ENCODE measurements at places on chromosomes 12 and 14.

- no peak for DNase-seq
Observed at GRCh38 chr12:53994264-53995001, 5.5 kb upstream of the HOXC9 start.

GRCh38 chr12:130266751-130267150 lies 70.9 kb upstream of the PIWIL1 start:
- no peak for DNase-seq

DNA sequence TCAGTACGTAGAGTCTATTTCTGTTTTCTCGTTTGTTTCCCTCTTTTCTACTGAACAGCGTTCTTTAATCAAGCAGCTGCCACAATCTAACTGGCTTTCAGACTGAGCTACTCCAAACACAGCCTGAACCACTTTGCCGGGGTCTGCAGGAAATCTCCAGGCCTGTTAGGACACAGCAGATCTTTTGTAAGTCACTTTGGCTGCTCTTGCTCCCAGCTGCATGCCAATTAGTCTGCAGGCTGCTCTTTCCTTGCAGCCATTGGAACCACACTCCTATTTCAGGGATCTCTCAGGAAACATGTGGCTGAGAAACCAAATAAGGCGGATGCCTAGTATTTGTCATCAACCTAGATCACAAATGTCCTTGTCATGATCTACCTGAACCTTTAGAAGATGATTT lies 73.6 kb downstream of the TMTC1 start:
- no peak for DNase-seq

- DNase-seq = peak; percentile 72
Observed at GRCh38 chr14:64823305-64823861, 56.3 kb downstream of the SPTB start.

DNA sequence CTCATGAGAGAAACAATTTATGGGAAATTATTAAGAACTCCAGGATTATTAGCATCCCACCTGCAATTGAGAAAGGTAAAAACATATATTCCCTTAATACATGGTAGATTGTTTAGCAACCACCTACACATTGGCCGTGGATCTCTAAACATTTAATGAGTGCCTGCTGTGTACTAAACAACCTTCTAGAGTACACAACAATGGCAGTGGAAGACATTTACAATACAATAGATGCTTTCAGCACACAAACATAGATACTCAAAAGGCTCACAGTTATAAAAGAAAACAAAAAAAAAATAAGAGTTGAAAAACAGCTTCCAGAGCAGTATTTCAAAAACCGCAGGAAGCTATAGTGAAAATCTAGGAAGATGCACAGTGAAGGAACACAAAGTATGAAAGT lies 382.9 kb downstream of the SYT1 start:
- no peak for DNase-seq

- no peak for DNase-seq
Observed at GRCh38 chr12:34126239-34126641, 103.9 kb downstream of the ALG10 start.
